NCI-H2029 (cell line): ENCODE measurements at places on chromosomes 13 and 19.

DNA sequence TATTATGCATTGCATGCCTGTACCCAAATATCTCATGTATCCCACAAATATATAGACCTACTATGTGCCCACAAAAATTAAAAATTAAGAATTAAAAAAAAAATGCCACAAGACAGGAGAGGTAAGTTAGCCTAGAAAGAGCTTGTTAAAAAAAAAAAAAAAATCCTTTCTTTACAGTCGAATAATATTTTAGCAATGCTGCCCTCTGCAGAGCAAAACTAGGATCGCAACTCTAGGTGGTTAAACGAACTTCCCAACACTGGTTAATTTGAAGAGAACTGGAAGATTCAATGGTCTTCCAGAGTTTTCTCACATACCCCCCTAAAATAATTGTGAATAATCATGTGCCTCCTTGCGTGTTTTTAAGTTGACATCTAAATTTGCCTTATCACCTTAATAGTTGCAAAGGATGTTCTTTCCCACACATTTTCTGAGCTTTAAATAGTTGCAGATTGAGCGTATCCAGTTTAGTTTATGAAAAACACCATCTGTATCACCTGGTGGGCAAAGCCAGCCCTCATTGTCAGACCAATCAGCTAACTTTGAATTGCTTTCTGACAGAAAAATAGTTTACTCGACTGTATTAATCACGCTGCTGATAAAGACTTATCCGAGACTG lies 47.4 kb upstream of the RCBTB2 start:
- DNase-seq, result peak; percentile 18

- no peak for DNase-seq
These were observed 376.4 kb upstream of the ZNF507 start for GRCh38 chr19:31969016-31969415.

DNA sequence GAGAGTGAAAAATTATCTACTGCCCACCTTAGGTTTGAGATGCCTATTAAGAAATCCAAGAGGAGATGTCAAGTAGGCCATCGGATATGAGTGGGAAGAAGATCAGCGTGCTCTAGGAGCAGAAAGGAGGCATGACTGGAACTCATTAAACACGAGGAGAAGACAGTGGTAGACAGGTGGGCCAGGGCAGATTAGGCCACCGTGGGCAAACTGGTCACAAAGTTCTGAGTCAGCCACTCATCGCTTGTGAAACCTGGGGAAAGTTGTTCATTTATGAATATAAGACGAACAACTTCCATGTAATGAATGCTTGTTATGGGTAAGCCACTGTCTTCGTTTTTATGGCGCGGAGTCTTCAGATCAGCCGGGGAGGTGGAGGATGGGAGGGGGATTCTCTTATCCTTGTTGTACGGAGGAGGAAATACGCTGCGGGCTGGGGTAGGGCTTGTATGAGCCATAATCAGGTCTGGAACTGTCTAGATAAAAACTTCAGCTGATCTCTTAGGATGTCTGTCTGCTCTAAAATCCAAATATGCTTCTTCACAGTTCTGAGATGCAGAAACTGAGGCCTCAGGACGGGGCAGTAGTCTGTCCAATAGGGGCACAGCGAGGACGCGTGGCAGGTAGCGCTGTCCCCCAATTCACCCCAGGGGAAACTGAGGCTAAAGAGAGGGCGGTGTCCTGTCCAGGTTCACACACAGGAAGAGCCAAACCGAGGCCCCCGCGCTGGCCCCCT lies 1.1 kb upstream of the ZNF444 start:
- no peak for DNase-seq

- DNase-seq, result peak; percentile 61
These were observed 1.9 kb downstream of the KCTD12 start for GRCh38 chr13:76884186-76884906.

GRCh38 chr19:19657397-19657783 lies 6.1 kb downstream of the ATP13A1 start:
- DNase-seq, result no peak

GRCh38 chr13:31945202-31945961 lies 86.2 kb upstream of the FRY start:
- DNase-seq, result peak; percentile 78

- DNase-seq, result no peak
These were observed 24.1 kb downstream of the NKPD1 start for GRCh38 chr19:45136507-45137178.

- DNase-seq, result no peak
These were observed 67.0 kb downstream of the USP12 start for GRCh38 chr13:27104606-27105005.
